G401 (cell line): ENCODE measurements at places on chromosomes 12 and 14. TPM values are rescaled to one million over a fixed set of nuclear protein-coding genes. Genes with fewer than 3 reads are reported as not detected.

GRCh38 chr12:93783832-93784231 is 106.7 kb downstream of the CRADD start:
- no peak for DNase-seq

DNA sequence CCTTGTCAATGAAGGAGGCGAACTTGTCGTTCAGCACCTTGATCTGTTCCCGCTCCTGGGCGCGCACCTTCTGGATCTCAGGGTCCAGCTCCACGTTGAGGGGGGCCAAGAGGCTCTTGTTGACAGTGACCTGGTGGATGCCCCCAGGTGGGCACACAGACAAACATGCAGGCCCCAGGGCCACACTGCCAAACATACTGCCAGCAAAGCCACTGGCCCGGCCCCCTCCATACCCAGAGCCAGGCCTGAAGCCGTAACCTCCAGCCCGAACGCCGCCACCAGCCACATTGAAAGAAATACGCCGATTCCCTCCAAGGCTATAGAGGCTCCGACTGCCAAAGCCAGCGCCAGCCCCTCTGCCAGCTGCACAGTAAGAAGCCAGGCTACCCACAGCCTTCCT is 337 bp downstream of the KRT74 start:
- no peak for DNase-seq

GRCh38 chr12:65318186-65318685 is 39.8 kb downstream of the MSRB3 start:
- DNase-seq, result no peak

GRCh38 chr14:66405158-66405557 is 81.0 kb upstream of the CCDC196 start:
- DNase-seq, result no peak

DNA sequence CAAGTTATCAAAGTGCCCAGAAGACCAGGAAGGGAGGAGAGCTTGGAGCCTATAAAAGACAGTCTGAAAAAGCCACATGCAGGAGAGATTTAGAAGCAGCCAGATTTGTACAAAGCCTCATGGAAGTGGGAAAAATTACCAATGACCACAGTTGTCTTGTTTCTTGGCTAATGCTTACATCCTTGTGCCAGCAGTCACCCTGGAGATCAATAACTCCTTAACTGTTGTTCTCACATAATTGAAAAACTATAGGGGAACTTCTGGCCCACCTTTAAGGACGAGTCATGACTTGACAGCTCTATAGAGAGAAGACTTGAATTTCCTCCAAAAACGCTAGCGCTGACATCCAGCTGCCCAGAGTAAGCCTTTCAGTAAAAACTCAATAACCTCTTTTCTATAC is 313.1 kb downstream of the GALC start:
- no peak for DNase-seq

GRCh38 chr14:92994131-92994676 is 71.3 kb downstream of the CHGA start:
- no peak for DNase-seq

DNA sequence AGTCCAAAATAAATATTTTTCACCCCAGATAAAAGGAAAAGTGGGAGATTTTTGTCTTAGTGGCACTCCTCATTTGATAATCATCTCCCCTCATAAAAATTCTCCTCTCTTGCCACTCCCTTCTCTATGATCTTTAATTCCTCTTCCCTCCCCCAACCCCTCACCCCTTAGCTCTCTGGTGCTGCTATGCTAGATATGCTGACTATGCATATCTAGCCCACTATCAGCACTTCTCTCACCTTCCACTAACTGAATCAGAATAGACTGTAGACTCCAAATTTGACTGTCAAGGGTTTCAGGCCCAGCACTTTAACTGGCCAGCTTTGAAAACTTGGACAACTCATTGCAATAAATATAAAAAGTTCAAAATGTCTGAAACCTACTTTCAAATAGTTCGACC is 254.2 kb downstream of the ETNK1 start:
- no peak for DNase-seq

GRCh38 chr14:69504775-69505174 is 20.2 kb downstream of the PLEKHD1 start:
- DNase-seq, result peak; percentile 82

- no peak for DNase-seq
Measured at GRCh38 chr12:102675672-102676071, 195.3 kb upstream of the IGF1 start.

DNA sequence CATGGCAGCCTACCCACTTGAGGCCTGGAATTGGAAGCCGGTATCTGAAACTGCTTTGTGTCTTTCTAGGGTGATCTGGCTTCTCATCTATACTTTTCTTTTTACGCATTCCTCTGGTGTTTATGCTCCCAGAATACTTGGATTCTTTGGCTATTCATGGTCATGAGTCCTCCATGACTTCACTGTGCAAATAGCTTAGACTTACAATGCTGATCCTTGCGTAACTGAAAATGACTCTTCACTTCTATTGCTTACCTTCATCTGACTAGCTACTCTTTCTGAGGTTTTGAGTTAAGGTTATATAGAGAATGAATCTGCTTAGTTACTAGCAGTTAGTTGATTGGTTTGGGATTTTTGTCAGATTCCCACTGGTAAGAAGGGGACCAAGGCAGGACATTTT is 121.7 kb upstream of the NOVA1 start:
- no peak for DNase-seq

- no peak for DNase-seq
Measured at GRCh38 chr14:28772613-28773012, 6.0 kb downstream of the FOXG1 start.

Gene TBX3
- total RNA-seq, result not detected in 2 replicates

Gene NGB
- not detected in 2 replicates for total RNA-seq

Gene LRCOL1
- not detected in 2 replicates for total RNA-seq

Gene PYGL
- 0.68 and 1.4 TPM in 2 replicates for total RNA-seq

Gene ADAM20
- not detected in 2 replicates for total RNA-seq

Gene TBK1
- total RNA-seq, result 26.2 and 28.6 TPM in 2 replicates

Gene EEA1
- total RNA-seq, result 7.6 and 10.0 TPM in 2 replicates

Gene BBOF1
- 2.5 and 4.5 TPM in 2 replicates for total RNA-seq

Gene ZC2HC1C
- 2.1 TPM in 1 of 2 replicates, not detected in the other for total RNA-seq

Gene SLC6A13
- total RNA-seq, result not detected in 2 replicates

Gene RFX4
- not detected in 2 replicates for total RNA-seq

Gene TMEM229B
- 0.18 and 0.41 TPM in 2 replicates for total RNA-seq

Gene DNAH10
- total RNA-seq, result 4.2 and 5.8 TPM in 2 replicates

Gene KIF26A
- total RNA-seq, result 19.8 and 21.2 TPM in 2 replicates

Gene TMEM119
- 0.58 and 7.3 TPM in 2 replicates for total RNA-seq

Gene PARP11
- 3.4 and 7.4 TPM in 2 replicates for total RNA-seq

Gene ATG2B
- 5.5 and 6.8 TPM in 2 replicates for total RNA-seq

Gene NOVA1
- 0.31 TPM in 1 of 2 replicates, not detected in the other for total RNA-seq

Gene PPP4R4
- 2.1 and 4.7 TPM in 2 replicates for total RNA-seq

Gene CNIH1
- total RNA-seq, result 257 and 284 TPM in 2 replicates
